Heart left ventricle (tissue), 16 donors: ENCODE measurements at places on chromosomes 3 and 15.
A peak's percentile ranks its signal among the peaks of the same experiment; 100 is the strongest.

DNA sequence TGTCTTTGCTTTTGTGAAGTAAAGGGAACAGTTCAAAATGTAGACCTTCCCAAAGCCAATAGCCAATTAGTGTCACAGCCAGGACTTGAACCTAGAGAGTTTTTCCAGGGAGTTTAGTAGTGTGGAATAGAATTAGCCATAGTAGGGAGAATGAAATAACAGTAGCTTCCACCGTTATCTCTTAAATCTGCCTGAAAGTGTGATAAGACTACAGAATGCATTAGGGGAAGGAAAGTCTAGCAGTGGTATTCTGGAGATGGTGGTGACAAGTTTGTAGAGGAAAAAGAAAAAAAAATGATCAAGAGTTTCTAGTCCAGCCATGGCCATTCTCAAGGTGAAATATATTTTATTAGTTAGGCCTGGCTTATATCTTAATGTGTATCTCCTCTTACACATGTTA is 13.8 kb downstream of the ATP11B start:
- DNase-seq: no peak

GRCh38 chr3:44355362-44356033 is 16.9 kb downstream of the TCAIM start:
- DNase-seq: no peak

- DNase-seq: no peak
Observed at GRCh38 chr15:74783072-74783807, 1.4 kb downstream of the CSK start.

DNA sequence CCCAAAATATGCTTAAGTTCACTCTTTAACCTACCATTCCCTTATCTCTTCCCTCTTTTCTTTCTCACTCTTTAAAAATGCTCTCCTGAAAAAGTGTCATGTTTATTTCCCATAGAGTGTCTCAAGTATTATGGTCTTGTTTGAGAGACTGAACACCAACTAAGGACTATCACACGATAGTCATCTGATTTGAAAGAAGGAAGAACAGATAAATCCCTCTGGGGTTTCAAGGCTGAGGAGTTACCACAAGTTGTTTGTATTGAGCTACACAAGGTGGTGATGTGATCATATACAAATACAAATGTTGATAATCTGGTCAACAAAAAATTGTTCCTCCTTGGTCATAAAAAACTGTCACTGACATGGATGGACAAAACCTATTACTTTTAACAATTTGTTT is 13.8 kb downstream of the MEIS2 start:
- no peak for DNase-seq

DNA sequence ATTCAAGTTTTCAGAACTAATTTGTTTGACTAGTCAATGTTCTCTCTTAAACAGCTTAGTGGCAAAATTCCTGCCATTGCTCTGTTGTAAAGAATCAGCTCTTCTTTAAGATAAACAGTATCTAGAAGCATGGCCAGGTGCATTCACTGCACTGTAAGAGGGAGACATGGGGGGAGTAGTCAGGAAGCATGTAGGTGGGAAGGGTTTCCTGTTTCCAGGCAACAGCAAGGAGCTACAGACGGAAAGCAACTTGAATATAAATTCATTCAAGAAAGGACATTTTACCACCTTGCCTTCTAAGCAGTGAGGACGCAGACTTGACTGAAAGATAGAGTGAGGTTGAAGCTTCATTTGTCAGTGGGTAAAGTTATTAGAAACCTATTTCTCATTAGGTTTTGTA is 55.3 kb downstream of the BBX start:
- no peak for DNase-seq

DNA sequence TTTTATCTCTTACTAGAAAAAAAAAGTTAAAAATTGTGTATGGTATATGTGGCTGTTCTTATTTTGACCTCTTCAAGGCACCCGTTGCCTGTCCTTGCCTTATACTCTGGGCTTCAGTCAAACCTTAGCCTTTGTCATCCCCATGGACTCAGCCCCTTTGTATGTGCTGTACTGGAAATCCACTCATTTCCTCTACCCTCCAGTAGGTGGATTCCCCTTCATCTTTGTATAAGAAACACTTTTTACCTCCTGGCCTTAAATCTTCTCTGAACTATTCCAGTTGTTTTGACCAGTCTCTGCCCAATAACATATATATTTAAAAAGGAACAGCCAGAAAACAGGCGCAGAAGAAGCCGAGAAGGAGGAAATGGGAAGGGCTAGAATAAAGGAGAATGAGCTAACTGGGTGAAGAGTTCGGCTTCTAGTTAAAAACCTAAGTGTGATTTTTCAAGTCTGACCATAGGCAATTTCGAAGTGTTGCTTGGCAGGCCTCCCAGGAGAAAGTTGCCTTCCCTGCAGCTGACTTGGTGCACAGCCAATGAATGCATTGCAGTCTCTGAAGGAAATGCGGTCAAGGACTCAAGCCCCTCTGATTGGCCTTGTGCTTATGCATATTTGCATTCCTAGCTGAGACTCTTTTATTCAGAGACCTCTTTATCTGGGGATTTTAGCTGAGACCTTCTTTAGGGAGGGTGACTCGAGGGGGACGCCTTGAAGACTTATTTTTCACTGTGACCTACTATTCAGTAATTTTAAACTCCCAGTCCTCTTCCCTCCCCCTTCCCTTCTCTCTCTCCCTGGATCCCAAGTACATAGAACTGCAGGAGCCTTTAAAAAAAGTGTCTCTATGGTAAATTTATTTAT is 277.4 kb downstream of the ROBO1 start:
- DNase-seq: no peak

DNA sequence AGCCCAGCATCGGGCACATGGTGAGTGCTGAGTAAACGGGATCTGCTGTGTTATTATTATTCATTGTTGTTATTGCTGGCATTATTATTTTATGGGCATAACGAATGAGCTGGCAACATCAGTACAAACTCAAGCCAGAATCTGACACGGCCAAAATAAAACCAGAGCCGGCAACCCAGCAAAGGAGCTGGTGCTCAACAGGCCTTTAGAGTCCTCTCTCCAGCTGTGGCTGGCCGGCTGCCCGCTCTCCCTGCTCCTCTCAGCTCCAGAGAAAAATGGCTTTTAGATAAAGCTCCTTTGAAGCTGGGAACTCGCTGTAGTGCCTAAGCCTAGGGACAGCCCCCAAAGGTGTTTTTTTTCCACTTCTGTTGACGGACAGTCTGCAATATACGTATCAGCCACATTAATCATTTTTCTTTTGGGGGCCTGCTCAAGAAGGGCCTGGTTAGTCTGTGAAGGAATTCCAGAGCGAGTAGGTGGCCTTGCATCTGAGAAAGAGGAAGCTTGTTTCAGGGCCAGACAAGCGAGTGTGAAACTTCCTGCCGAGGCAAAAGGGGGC is 193.9 kb upstream of the UBE2E1 start:
- DNase-seq: peak; percentile 81

GRCh38 chr3:123334056-123334455 is 114.8 kb downstream of the ADCY5 start:
- DNase-seq: peak; percentile 20

DNA sequence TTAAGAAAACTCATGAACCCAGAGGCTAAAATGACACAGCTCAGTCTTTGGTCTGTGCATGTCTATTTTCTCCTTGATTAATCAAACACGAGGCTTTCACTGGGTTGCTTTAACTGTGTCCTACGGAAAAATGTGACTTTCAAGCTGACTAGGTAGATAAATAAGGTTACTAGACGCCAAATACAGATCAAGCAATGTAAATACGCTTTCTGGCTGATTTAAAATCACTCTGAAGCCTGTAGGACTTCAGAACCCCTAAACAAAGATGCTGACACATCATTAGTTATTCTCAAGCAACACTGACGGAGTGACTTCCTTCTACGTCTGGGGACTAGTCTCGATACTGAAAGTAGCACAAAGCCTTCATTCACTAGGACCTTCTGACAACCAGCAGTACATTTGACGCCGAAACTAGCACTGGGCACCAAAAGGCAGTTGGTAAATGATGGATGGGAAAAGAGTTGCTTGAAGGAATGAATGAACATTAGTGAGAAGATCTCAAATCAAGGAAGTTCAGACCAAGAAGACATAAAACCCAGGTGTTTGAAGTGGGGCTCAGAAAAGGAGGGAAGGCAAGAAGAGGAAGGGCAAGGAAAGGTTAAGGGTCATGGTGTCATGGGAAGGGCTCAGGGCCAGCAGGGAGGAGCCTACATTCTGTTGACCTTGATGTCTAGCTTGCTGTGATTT is 67.1 kb upstream of the CDV3 start:
- DNase-seq: no peak

DNA sequence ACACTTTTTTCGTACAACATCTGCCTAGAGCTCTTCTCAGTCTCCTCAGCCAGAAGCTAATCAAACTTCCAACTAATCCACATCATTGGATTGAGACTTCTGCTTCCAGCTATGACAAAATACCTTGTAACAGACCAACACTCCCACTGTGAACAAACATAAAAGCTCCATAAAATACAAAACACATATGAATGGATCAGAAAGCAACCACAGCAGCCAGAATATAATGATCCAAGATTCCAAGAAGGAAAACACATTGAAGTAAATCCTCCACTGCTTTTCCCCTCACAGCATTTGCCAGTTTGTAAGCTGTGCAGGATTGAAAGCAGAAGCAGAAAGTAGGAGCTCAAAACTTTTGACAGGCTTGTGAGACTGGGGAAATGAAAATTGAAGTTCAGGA is 863.2 kb downstream of the TUSC7 start:
- no peak for DNase-seq

- DNase-seq: peak; percentile 42
Observed at GRCh38 chr15:50353975-50354837, 792 bp downstream of the GABPB1 start.

GRCh38 chr3:175270198-175270837 is 411.2 kb downstream of the NAALADL2 start:
- DNase-seq: no peak

DNA sequence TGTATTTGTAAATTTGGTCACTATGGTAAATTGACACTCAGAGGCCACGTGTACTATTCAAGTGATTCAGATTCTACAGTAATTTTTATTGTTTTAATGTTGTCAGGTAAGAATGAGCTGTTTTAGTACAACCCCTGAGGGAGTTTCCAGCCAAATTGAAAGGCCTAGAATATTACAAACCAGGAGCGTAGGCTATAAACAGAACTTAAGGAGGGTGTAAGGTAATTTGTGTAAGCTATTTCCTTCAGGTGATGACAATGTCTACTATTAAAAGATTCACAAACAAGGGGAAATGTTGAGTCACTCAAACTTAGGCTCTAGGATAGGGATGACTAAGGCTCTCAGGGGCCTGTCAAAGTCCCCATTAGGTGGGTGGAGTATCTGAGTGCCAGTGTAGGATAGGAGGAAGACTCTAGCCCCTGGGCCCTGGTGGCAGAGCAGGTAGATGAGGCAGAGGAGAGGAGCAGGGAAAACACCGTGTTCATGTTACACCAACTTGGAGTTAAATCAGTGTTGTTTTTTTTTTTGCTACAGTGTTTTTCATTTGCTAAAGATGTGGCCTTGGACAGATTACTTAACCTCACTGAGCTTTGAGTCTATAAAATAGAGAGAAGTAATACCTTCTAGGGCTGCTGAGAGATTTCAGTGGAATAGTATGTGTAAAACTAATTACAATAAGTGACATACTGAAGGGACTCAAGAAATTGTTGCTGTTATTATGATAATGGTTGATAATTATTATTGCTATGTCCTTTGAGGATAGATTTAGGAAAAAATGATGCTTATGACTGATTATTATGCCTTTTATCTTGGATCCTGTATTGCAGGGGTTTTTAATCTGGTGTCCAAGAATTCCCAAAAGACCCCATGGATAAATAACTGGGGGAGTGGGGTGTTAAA is 10.3 kb downstream of the TM4SF1 start:
- no peak for DNase-seq

GRCh38 chr3:84175449-84175848 is 783.3 kb upstream of the CADM2 start:
- DNase-seq: no peak

- DNase-seq: no peak
Observed at GRCh38 chr3:36496684-36497633, 116.7 kb downstream of the STAC start.

DNA sequence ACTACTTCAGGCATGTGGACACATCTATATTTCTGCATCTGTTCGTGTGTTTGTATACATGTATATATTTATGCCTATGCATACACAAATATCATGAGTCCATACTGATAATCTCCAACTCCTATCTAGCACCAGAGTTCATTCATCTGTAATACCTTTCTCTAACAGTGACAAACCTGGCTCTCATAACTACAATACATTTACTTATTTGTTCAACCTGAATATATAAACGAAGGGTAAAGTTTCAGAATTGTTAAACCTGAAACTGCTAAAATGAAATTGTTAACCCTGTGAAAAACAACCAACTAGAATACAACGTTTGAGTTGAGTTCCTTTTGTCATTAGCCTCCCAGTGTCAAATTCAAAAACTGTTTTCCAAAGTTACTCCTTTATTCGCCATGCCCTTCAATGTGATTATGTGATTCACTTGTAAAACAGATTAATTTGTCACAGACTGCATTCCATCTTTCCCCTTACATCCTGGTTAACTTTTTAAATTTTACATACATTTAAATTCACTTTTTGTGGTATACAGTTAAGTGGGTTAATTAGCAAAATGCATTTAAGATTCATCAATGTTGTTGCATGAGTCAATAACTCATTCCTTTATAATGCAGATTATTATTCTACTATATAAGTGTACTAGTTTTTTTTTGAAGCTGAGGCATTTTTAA is 58.5 kb downstream of the PIK3R4 start:
- no peak for DNase-seq

DNA sequence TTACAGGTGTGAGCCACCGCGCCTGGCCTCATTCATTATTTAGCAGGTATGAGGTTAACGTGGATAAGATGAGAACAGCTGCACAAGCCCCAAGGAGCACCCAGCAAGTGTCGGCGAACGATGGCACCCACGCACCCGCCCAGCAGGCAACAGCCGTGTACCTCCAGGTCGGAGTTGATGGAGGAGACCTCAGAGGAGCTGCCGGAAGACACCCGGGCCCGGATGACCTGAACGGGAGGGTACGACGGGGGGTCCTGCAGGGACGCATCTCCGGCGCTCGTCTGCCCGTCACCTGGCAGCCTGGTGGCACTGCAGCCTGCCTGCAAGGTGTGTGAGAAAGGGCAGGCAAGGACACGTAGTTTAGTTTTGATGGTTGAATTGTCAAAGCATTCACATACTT is 29.1 kb downstream of the TMEM44 start:
- DNase-seq: no peak

DNA sequence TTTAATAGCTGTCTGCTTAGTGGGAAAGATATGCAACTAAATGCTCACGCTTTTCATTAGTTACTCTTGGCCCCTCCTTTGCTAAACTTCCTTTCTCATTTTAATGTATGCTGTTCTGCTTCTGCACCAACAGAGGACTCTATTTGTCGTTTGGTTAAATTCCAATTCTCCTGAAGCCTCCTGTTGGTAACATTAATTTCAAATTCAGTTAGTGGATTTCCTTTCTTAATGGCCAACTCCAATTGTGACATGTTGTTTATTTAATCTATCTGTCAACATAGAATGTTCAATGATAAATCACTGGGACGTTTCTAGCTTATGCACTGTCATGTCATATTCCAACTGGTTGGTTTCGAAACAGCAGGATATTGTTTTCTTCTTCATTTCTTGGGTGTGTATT is 467.4 kb upstream of the BCHE start:
- no peak for DNase-seq
